Stimulated activated naive CD4-positive, alpha-beta T cell (primary cell): ENCODE measurements at places on chromosomes 1 and 21.

DNA sequence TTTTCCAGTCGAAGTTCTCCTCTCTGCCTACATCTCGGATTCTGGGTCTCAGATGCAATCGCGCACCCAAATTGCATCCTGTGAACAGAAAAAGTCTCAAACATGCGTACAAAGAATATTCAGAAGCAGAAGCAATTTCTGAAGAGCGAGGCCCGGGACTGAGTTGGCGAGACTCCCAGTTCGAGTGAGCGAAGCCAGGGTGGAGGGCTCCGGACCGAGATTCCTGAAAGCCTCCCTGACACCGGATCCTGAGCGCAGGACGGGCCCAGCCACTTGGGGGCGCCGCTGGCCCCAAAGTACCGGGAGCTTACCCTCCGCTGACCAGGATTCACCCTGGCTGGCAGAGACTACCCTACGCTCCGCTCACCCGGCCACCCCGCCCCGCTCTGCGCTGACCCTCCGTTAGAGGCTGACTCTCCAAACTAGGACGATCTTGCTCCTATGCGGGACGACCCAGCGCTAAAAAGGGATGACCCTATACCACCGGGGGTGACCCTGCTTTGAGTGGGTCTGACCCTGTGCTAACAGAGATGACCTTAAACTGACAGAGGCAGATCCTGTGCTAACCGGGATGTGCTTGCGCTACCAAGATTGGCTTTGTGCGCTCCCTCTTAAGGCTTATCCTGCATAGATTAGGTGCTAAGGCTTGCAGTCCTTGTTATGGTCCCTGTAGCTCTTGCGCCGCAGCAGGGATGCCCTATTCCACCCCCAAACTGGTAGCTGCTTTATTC is 12.1 kb downstream of the FOXD2 start:
- DNase-seq: no peak

GRCh38 chr1:16315437-16315836 is 36.8 kb downstream of the FBXO42 start:
- DNase-seq: no peak

- no peak for DNase-seq
Observed at GRCh38 chr1:180918519-180918918, 5.8 kb downstream of the KIAA1614 start.

- no peak for DNase-seq
Observed at GRCh38 chr1:212771341-212771740, 20.2 kb downstream of the NSL1 start.

DNA sequence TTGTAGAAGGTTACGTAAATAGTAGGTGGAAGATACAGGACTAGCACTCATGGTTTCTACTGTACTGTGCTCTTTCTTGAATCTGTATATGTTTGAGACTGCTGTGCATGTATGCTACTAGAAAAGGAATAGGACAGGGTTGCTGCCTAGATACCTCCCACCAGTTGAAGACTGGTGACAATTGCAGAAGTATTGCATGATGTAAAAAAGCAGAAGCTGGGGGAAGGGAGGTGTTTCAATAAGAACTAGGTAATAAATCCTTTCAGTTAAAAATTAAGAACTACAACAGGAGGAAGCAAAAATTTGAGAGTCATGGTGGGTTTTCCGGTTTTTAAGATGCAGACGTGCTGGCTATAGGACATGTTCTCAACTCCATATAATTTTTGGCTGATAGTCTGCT is 88.1 kb downstream of the CCDC30 start:
- no peak for DNase-seq

DNA sequence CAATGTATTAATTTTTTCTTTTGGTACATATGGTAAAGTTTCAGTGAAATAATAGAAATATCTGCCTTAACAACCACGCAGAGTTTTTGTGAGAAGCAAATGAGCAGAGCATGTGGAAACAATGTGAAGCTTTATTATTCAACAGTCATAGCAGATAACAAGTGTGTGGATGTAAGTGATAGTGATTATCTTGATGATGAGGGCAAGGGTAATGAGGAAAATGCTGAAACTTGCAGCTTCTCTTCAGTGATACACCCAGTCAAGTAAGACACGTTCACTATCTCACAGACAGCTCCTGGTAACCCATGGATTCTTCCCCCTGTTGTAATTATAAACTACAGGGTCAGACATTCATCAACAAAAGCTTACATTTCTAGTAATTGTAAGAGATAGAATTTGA is 14.6 kb upstream of the OR2L5 start:
- DNase-seq: no peak

DNA sequence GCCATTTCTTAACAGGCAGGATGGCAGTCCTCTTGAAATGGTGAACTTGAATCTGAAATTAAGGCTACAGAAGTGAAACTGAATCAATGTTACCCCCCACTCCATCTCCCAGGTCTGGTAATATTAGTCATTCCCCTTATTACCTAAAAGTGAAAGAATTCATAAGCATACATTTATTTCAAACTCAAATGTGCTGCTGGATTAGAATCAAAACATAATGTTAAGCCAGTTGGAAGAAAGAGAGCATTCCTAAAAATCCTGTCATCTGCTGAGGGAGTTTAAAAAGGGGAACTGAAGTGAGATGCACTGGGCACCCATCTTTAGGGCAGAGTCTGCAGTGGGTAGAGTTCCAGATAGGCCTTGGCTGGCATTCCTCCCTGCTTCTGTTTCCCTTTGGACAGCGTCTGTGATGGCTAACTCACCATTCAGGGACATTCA is 17.4 kb downstream of the KIAA0319L start:
- no peak for DNase-seq

- DNase-seq: no peak
Observed at GRCh38 chr1:114008480-114008941, 29.2 kb downstream of the OLFML3 start.

GRCh38 chr1:206584683-206585082 is 27.6 kb downstream of the EIF2D start:
- DNase-seq: no peak

- DNase-seq: no peak
Observed at GRCh38 chr1:31373056-31373896, at the start of gene FABP3. Gene FABP3 (minus strand): TSS chr1:31373076. CDS start chr1:31373014, 62 bp downstream.

GRCh38 chr1:69592341-69592740 is 24.6 kb downstream of the LRRC7 start:
- no peak for DNase-seq

DNA sequence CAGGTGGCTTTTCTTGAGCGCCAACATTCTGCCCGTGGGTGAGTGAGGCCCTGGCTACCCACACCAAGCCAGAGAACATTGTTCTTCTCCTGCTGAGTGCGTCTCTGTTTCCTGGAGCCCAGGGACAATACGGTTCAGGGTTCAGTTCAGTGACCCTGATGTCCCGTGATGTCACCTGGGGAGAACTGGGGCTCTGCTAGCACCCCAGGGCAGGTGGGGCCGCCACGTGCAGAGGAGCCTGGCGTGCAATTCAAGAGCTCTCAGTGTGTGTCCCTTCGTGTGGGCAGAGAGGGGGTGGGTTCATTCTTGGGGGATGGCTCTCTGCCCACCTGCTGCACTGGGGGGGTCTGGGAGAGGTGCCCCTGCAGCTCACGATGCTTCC is 18.2 kb upstream of the PEX10 start:
- no peak for DNase-seq

GRCh38 chr1:205370780-205371179 is 14.1 kb upstream of the KLHDC8A start:
- no peak for DNase-seq

- DNase-seq: no peak
Observed at GRCh38 chr1:24898152-24898908, 31.7 kb downstream of the RUNX3 start.

- no peak for DNase-seq
Observed at GRCh38 chr1:36602184-36602583, 119.5 kb upstream of the CSF3R start.

GRCh38 chr21:34078915-34079314 is 5.5 kb downstream of the MRPS6 start:
- no peak for DNase-seq

DNA sequence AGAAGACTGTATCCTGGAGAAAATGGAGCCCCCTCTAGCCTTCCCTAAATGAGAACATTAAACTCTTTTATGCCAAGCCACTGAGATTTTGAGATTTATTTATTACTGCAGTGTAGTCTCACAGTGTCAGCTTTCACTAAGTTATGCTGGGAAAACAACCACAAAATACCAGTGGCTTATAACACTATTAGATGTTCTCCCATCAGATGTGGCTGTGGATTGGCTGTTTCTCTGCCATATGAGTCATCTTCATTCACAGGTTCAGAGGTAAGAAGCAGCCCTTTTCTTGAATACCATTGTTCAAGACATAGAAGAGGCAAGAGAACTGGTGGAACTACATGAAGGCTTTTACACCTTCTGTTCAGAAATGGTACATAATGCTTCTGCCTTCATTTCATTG is 32.1 kb upstream of the ST6GALNAC5 start:
- DNase-seq: no peak

GRCh38 chr1:12038356-12039163 is 19.3 kb downstream of the MIIP start:
- no peak for DNase-seq

- DNase-seq: no peak
Observed at GRCh38 chr1:76293831-76294230, 219.3 kb downstream of the ST6GALNAC3 start.

DNA sequence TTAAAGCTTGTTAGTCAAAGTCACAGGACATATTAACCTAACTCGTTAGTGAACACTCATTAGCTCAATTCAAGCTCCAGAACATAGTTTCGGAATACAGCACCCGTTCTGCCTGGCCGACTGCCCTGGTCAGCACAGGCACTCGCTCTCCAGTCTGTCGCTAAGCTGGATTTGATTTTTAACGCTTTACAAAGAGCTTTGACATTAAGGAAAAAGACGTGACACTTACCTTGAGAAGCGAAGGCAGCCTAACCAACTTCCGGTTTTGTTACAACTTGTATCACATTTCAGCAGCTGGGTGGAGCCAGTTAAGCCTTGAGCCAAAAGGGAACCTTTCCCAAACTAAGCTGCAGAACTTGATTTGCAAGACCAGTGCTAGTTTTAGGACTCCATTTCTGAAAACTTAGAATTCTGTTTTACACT is at the start of gene FRRS1:
FRRS1 (minus strand) TSS at position 258 of the 423 bp plus-strand sequence. CDS start 17,867 bp downstream, outside the sequence.
- no peak for DNase-seq

- no peak for DNase-seq
Observed at GRCh38 chr1:162498496-162498810, 835 bp downstream of the UHMK1 start.

DNA sequence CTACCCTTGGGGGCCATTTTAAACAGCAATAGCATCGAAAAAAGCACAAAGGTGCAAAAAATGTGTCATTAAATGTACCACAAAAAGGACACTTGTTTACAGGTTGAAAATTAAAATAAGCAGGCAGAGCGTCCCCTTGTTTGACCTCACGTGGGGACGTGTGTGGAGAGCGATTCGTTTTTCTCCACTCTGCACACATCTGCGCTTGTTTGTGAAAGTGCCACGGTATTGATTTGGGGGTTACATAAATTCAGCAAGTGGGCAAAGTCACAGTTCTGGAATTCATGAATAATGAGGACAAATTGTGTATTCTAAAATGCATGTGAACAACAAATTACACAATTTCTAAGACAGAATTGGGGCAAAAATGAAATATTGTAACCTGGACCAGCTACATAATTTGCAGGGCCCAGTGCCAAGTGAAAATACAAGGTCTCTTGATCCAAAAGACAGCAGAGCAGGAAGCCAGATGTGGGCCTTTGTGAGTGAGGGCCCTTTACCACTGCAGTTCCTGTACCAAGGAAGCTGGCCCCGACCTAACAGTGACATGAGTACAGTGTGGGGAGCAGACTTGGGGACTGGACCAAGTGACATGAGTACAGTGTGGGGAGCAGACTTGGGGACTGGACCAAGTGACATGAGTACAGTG is 43.9 kb downstream of the ZBTB18 start:
- no peak for DNase-seq

GRCh38 chr1:162310337-162310736 is 66.3 kb downstream of the SPATA46 start:
- no peak for DNase-seq

DNA sequence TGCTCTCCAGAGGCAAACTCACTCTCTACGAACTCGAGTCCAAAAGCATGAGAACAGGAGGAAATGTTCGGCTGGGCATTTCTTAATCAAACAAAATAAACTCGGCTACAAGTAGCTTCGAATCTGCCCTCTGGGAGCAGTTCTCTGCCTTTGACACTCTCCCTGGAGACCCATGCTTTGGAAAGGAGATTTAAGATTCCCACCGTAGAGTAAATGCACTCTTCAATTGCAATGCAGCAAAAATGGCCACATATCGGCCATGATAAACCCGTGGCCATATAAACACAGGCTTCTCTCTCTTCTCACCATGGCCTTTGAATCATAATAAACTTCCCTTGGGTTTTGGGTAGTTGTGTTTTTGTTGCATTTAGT is 215.4 kb downstream of the TOMM20 start:
- DNase-seq: no peak

DNA sequence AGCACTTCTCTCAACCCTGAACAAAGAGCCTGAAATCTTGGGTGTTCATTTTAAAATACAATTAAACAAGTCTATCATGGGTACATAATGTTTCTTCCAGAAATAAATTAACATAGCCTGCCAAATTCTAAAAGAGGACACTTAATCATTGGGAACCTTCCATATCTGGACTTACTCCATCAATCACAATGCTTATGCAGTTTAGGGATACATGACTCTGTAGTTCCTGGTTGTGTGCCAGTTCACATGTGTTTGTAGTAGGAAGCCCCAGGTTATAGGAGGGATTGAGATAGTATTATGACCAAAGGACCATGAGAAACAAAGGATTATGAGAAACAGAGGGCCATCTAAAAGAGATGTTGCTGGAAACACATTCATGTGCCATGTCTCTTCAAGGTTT is 19.1 kb upstream of the DAB1 start:
- DNase-seq: no peak

- no peak for DNase-seq
Observed at GRCh38 chr1:94980582-94981574, 54.0 kb upstream of the CNN3 start.

- no peak for DNase-seq
Observed at GRCh38 chr1:200922406-200922805, 27.7 kb downstream of the INAVA start.

DNA sequence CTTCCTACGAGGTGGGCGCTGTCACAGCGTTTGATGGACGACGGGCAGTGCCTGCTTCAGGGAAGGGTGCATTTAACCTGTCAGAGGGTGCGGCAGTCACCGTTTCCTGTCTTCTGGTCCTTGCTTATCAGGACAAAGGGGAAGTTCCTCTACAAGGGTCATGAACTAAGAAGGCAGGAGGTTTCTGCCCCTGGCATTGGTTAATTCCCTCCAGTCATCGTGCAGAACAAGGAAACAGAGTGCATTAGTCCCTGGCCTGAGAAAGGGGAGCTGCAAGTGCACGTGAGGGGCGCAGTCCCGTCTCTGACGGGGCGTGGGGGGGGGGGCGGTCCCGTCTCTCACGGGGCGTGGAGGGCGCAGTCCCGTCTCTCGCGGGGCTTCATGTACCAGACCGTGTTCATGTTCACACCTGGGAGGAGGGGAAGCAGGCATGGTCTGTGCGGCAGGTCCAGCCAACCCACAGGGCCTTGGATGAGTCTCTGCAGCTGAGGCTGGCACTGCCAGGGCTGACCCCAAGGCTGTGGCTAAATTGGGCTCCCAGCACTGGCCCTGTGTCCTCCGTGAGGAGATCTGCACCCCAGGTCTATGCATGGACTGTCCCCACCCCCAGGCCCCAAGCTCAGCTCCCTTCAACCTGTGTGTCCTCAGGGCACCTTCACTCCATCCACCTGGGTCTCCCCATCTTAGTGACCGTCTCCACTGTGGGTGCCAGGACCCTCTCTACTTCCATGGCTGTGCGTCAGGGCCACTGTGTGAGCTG is 89.2 kb upstream of the COL6A1 start:
- DNase-seq: peak; percentile 9

- no peak for DNase-seq
Observed at GRCh38 chr1:33390542-33390941, 40.4 kb downstream of the PHC2 start.

- DNase-seq: no peak
Observed at GRCh38 chr1:92441697-92442342, 44.9 kb downstream of the GFI1 start.

- no peak for DNase-seq
Observed at GRCh38 chr1:41296506-41296905, 54.4 kb upstream of the SCMH1 start.
